ENCODE measurements at places on chromosomes 6 and 20.

- DNase-seq: no peak
These were observed 447.2 kb downstream of the FRK start for GRCh38 chr6:115613488-115613887.

GRCh38 chr20:63980317-63980805, 571 bp upstream of the PRPF6 start:
- DNase-seq: no peak

DNA sequence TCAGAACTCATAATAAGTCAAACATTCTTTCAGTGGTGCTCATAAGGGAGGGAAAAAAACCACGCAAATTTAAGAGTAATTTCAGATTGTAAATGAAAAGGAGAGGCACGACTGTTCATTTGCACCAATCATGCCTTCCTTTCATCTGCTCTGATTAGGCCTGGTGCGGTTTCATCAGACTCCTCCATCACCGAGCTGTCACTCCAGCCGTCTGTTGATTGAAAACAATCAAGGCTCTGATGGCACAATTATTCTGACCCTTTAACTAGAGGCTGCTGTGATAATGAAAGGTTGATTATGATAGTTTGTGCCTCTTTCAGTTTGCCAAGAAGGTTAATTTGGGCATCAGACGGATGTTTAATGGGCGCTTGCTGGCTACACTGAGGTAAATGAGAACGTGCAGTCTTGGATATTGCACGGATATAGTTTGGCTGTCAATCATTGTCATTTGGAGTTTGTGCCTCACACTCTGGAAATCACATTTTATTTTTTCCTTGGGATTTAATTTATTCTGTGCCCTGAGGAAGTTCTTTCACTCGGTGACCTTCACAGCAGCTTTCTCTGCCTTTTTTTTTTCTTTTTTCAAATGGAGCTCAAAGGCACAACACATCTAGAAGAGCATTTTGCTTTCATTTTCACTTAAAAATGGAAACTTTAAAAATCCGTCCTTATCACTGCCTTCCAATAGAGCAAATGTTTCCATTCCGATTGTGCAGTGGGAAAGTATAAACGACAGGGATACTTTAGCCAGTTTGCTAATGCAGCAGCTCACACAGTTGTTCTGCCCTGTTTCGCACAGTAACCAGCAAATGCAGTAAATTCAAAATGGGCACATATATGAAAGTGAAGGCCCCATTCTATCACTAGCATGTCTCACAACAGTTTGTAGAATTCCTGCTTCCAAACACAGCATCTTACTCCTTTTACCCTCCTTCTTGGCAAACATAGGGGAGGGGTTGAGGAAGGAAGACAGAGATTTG, 172.8 kb downstream of the KLHL32 start:
- DNase-seq: no peak

GRCh38 chr20:15200147-15200565, 862.7 kb upstream of the FLRT3 start:
- DNase-seq: no peak

GRCh38 chr6:163721435-163721834, 306.9 kb downstream of the QKI start:
- no peak for DNase-seq

DNA sequence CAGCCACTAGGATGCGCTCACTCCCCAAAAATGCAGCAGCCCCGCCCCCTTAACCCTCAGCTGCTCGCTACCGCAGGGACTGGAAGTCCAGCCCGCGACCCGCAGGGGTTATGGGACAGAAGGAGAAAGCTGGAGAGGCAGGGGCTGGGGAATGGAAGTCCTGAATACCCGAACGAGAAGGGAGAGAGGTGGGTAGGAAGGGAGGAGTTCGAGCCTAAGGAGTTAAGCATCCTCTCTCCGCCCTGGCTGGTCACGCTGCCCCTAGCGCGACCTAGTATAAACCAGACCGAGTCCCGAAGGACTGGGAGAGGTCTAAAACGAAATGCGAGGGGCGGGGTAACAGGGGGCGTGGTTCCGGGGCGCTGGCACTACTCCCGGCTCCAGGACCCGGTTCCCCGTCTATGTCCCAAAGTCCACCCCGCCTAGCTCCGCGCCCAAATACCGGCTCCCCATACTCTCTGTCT, 448 bp upstream of the DDAH2 start:
- peak; percentile 52 for DNase-seq

DNA sequence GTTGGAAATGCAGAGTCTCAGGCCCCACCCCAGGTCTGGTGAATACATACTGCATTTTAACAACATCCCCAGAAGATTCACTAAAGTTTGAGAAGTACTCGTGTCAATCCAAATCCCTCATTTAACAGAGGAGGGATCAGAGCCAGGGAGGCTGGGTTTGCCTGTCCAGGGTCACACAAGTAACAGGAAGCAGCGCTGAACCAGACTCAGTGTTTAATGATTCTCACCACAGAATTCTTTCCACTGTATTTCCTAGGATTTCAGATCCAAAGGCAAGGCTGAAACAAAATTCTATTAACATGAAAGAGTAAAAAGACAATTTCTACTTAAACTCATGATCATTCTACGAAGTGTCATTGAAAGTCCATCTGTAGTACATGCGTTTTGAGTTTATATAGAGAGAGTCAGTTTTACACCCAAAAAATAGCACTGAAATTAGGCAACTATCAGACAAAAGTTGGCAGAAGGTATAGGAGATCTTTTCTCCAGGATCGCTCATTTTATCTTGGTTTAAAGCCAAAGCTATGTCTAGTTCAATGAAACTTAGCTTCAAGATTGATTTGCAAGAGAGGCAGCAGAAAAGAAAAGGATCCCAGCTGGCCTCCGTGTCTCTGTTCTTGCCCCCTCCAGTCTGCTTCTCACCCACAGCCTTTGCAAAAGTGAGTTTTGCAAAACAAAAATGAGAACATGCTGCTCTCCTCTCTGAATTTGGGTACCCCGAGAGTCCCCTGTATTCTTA, 6.0 kb upstream of the AGPAT4 start:
- no peak for DNase-seq

DNA sequence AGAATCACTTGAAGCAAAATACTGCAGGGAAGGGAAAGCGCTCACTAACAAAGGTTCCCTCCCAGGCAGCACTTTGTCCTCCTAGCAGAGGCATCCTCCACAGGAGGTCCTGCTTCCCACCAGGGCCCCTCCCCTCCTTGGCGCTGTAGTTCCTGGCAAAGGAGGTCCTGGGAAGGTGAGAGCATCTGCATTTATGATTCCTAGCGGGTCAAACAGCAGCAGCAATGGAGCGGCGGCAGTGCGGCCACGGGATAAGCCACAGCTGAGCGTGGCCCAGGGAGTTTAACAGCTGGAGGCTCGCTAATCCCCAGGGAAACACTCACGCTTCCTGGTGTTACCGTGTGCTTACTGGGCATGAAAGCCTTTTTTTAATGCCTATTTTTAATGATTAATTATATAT, 185.8 kb downstream of the TTLL2 start:
- no peak for DNase-seq

DNA sequence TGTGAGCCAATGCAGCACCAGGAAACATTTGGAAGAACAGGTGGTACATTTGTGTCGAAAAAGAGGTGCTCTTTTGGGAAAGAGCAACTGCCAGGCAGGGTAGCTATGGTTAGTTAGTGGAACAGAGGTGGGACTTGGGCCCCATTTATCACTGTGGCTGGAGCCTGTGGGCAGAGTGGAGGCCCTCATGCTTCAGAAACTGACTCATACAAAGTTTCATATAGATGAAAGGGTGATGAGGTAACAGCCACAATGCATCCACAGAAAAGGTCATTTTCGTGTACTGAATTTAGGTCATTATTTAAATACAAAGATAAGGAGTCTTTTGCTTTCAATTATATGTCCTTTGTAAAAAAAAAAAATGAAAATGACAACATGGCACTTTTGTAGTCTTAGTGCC, 76.4 kb upstream of the HS3ST5 start:
- DNase-seq: no peak

DNA sequence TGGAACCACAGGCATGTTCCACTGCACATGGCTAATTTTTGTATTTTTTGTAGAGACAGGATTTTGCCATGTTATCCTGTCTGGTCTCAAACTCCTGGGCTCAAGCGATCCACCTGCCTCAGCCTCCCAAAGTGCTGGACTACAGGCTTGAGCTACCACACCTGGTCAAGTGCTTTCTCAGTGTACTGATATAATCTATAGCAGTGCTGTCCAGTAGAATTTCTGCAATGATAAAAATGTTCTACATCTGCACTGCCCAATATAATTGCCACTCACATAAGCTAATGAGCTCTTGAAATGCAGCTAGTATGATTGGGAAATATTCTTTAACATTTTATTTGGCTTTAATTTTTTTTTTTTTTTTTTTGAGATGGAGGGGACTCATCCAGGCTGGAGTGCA, 64.2 kb downstream of the C6orf52 start:
- DNase-seq: no peak

DNA sequence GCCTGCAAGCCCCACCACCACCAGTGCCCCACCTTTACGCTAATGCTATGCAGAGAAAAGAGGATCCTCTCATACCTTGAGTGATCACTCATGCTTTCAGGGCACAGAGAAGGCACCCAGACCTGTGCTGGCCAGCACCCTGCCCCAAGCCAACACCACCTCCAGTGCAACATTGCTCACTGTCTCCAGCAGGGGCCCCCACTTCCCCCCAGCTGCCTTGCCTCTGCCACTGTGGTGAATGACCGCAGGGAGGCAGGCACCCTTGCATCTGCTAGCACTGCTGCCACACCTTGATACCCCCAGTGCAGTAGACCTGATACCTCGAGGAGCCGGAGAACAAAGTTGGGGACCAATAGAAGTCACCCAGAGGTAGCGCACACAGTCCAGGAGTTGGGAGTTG, 139.2 kb upstream of the PLN start:
- no peak for DNase-seq

GRCh38 chr6:91569071-91569470, 982.2 kb upstream of the MAP3K7 start:
- DNase-seq: no peak

DNA sequence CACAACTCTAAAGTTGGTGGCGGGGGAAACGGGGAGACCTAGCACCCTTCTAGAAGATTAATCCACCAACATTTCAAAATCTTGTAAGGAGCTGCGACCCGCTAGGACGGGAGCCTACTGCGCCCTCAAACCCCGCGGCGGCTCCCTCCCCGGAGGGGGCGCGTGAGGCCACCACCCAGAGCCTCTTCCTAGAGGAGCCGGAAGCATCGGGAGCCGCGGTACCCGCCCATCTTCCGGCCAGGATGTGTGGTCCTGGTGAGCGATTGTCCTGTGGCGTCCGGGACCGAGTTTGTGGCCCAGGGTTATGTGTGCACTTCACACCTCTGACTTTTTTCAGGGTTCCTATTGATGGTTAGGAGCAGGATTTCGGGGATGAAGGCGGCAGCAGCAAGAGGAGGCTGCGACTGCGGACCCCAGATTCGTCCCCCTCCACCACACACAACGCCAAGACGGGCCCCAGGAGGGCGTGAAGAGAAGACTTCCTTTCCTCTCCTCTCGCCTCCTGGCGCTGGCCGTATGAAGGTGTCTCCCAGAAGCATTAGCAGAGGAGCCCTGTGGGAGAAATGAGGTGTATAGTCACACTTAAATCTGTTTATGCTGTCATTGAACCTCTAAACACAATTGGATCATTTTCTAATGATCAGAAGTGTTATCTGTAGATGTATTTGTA, 10.7 kb downstream of the ZNF165 start:
- DNase-seq: no peak

- no peak for DNase-seq
These were observed 50.9 kb downstream of the MAP7 start for GRCh38 chr6:136499370-136499769.

DNA sequence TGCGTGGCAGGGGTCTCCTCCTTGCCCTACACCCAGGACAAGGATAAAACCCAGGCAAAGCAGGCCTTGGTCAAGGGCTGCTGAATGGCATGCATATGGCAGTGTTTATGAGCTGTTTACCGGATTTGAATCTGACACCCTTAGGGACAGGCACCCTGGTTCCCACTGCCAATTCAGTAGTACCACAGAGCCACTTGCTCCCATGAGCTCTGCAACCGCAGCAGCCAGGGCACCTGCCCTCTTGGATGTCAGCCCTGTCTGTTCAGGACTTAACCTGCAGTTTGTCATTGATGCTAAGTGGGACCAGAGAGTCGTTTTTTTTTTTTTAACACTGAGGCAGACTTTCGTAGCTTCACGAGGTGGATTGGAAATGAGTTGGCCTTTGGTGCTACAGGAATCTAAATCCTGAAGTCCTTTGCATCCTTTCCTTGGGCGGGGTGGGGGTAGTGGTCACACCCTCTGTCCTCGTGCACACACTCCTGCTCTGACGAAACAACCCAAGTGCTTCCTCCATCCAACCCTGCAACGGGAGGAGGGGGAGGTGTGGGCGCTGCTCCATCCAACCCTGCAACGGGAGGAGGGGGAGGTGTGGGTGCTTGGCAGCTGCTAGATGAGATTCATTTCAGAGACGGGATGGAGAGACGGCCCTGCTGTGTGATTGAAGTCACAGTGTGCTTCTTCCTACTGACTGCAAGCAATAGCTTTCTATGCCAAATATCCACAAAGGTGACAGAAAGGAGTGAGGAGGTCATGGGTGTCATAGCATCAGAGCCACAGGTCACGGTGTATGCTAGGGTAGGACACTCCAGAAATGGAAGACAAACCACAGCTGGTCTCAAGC, 166.5 kb downstream of the SMOC2 start:
- no peak for DNase-seq

- DNase-seq: no peak
These were observed 287.2 kb downstream of the TAF4 start for GRCh38 chr20:61778495-61778863.

GRCh38 chr6:11386726-11387125, 150.8 kb upstream of the TMEM170B start:
- no peak for DNase-seq

- no peak for DNase-seq
These were observed 115.1 kb upstream of the SPTLC3 start for GRCh38 chr20:12893653-12894052.

DNA sequence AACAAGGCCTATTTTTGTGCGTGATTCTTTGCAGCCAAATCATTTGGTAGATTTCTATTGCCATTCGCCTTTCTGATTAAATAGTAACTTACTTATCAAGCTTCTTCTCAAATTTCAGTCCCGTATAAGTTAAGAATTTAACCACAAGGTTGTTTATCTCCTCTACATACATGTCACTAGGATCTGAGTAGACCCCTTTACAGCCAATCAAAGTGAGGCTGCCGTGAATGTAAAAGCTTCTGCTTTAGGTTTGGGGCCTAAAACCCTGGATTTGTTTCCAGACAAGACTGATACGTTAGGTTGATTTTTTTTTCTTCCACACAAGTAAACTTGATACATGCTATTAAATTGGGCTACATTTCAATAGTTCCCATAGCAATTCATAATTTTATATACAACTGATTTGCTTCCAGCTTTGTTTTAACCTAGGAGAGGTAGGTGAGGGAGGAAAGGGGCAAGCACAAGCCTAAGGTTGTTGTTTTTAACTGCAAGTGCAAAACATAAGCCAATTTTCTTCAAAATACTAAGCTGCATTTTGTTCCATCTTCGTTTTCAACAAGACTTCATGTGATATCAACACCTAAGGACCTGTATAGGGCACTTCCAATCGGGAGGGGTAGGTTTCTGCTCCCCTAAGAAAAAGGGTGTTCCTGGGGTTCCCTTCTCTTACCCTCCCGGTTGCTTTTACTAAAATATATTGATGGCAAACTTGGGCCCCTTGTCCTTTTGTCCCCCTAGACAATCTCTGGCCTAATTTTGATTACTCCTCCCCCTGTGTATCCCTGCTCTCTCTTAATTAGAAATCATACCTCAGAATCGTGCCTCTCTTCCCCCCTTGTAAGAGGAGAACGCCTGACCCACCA, 1.7 kb downstream of the RANBP9 start:
- DNase-seq: no peak

GRCh38 chr6:83605517-83605916, 93.2 kb downstream of the PRSS35 start:
- DNase-seq: no peak

Measured in stimulated activated CD8-positive, alpha-beta memory T cell treated with anti-CD3 and anti-CD28 coated beads, Interleukin-7, amount 100 ng/mL, for 1 hour (primary cell).